Suppressor macrophage treated with lipopolysaccharide for 1 hour (primary cell): ENCODE measurements at places on chromosomes 2 and 18.
A peak's percentile ranks its signal among the peaks of the same experiment; 100 is the strongest.

DNA sequence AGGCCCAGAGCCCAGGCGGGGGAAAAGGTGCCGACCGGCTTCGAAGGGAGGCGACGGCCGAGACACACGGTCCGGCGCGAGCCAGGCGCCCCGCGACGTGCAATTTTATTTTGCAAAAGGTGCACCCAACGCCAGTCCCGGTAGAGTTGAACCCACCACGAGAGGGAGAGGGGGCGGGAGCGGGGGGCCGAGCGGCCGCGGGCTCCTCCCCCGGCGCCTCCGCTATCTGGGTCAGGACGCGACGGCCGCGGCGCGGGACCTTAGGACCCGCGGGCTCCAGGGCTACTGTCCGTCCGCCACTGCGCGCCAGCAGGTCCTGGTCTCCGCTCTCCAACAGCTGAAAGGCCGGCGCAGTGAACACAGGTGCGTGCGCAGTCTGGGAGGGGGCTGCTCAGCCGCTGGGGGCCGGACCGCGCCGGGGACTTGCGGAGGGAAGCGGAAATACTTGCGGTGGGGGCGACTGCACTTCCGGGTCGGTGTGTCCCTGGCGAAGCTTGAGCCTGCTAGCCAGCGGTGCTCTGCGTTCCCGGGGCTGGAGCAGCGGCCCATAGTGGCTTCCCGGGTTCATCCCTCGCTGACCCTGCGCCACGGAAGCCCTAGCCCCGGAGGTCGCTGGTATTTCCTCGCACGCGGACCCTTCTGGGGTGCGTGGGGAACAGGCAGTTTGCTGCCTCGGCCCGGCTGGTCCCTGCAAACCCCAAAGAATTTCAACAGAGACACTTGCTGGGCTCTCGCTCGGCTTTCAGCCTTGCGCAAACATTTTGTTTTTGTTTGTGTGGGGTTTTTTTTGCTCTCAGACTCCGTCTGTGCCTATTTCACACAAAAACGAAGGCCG is at the start of gene RMDN2:
Gene RMDN2 (plus strand): TSS at position 225 of the 835 bp plus-strand sequence. CDS start 3,991 bp downstream, outside the sequence.
- DNase-seq = peak; percentile 90

GRCh38 chr2:72515696-72516095 is 310.1 kb downstream of the EXOC6B start:
- no peak for DNase-seq

- no peak for DNase-seq
Measured at GRCh38 chr2:47631306-47631705, 151.6 kb upstream of the MSH6 start.

GRCh38 chr2:127535918-127536317 is 435 bp downstream of the MYO7B start:
- DNase-seq = no peak

- DNase-seq = no peak
Measured at GRCh38 chr2:215839309-215839708, 174.0 kb downstream of the MREG start.

DNA sequence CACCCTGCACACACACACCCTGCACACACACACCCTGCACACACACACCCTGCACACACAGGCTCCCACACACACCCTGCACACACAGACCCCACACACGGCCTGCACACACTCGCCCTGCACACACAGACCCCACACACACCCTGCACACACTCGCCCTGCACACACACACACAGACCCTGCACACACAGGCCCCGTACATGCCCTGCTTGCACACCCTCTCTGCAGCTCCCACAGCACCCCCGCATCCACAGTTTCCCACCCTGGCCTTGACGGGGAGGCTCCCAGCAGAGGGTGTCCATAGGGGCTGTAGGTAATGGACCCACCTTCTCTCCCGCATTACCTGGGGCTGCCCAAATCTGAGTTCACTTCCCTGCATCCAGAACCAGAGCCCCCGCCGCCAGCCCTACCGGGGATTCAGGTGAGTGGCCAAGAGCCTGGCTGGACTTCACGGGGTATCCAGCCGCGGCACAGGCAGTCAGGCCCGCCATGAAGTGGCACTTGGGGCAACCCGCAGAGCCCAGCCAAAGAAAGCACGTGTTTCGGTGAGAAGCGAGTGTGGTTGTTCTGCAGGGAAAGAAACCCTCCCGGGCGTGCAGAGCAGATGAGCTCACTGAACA is 88.6 kb upstream of the GPC1 start:
- DNase-seq = no peak

GRCh38 chr2:187936228-187936627 is 355.4 kb upstream of the GULP1 start:
- DNase-seq = peak; percentile 25

GRCh38 chr2:197498235-197498936 is 1.3 kb downstream of the HSPD1 start:
- no peak for DNase-seq

GRCh38 chr2:44100351-44100750 is 68.3 kb upstream of the PPM1B start:
- DNase-seq = peak; percentile 95

DNA sequence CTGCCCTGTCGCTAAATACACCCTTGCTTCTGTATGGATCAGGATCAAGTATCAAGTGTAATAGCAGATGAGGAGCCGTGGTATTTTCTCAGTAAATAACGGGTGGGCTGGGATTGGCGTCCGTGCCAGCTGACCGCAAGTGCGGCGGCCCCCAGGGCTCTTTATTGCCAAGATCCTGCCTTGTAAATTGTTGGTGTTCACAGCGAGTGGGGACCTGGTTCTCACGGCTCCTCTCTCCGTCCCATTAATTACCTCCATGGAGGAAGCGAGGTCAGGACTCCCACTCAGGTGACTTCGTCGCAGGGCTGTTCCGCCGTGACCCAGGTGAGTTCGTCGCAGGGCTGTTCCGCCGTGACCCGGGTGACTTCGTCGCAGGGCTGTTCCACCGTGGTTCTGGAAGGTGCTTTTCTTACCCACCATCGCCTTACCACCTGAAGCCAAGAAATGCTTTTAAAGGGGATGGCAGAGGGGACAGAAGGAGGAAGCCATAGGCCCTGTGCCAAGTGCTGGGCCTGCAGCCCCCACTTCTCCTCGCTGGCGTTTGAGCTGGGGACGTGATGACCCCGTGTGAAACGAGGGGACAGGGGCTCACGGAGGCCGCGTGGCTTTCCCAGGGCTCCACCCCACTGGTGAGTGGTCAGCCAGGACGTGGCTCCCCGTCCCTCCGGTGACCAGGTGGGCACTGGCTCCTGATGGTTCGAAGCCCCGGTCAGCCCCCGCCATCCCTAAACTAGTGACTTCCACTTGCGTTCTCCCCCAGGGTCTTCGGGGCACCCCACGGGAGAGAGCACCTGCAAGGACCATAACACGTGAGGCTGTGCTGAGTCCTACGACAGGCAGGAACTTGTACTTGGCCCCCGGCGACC is 118.4 kb downstream of the TWIST2 start:
- no peak for DNase-seq

DNA sequence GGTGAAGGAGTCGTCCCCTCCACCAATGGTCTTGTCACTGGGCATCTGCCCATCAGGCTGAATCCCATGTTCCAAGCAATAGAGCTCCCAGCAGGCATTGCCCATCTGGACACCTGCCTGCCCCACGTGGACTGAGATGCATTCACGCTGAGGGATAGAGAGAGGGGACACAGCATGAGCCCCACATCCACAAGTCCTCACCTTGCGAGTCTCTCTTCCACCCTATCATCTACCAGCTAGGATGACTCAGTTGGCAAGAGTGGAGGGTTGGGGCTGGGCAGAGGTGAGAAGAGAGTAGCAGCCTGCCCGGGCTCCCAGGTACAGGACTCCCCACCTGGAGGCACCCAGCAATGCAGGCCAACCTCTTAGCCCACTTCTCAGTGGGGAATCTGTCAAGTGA is 959 bp upstream of the TUBA4B start:
- DNase-seq = no peak

GRCh38 chr2:191204433-191204832 is 40.8 kb upstream of the MYO1B start:
- peak; percentile 81 for DNase-seq

- DNase-seq = no peak
Measured at GRCh38 chr18:45981821-45982220, 14.7 kb upstream of the EPG5 start.

DNA sequence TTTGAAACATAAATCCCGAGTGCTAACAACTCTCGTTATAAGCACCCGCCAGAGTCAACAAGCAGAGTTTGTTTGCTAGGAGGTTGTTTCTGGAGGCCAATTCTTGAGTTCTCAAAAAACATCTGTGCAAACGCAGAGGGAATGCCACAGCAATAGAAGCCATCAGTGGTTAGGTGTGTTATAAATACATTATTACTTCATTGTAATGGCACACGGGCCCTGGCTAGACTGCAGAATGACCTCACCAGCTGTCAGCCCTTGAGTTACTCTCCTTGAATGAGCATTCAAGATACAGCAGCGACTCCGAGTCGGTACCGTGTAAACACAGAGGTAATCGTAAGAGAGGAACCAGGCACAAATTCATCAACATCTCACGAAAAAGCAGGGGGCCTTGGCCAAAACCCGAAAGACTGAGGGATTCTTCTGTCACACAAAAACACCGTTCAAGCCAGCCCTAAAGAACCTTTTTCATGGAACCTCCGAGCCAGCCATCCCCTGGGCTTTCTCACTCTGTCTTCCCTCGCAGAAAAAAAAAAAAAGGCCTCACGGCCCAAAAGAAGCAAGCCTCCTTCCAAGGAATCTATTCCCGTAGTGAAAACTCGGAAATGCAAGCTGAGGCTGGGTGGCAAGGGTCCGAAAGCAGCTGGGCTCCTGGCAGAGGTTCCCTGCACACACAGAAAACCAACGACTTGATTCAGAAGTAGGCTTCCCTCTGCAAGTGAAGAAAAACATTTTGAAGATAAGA is 133.7 kb upstream of the MEIS1 start:
- no peak for DNase-seq

DNA sequence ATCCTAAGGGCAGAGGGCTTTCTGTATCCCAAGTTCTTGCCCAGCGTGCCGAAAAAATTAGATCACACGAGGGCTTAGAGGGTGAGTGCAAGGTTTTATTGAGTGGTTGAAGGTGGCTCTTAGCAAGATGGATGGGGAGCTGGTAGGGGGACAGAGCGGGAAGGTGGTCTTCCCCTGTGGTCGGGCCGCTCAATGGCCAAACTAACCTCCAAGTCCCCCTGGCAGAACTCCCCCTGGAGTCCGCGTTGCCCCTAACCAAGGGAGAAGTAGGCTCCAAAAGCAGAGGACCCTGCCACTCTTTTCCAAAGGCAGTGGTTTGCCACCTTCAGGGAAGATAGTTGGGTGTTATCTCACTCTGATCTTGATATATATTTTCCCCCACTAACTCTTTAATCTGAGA is 63.4 kb downstream of the LYPD1 start:
- no peak for DNase-seq

- no peak for DNase-seq
Measured at GRCh38 chr18:48440924-48441323, 31.7 kb upstream of the ZBTB7C start.

DNA sequence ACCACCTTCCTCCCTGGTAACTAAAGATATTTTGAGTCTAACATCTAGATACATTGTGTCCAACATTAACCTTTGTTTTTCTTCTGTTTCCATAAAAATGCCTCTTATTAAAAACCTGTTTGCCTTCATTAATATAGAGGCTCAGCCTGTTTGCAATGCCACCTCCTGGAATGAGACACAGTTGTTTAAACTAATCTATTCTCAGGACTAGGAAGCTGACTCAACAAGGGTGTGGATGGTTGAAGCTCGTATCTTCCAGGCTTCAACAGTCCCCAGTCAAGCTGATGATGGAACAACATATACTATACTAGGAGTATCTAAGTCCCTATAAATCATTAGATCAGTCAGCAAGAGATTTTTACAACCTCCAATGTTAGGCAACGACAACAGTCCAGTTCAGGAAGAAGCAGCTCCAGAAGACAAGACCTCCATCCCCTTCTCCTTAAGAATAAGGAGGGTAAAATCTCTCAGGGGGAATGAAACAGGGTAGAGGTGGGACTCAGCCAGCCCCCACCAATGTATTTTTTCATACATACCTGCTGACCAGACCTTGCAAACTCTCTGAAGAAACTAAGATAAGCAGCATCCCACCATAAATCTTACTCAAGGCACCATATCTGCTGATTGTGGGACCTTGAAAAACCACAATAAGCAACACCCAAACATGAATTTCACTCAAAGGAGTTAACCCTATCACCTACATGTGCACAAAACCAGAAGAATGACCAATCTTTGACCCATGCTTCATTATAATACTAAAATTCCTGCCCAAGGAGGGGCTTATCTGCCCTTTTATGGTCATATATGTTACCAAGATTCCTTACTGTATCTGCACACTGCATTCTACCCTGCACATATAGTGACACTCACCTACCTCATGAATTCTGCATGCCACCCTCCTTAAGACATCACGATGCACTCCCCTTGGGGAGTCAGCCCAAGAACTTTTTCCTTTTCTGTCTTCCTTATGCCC is 21.4 kb downstream of the ZNF24 start:
- no peak for DNase-seq

DNA sequence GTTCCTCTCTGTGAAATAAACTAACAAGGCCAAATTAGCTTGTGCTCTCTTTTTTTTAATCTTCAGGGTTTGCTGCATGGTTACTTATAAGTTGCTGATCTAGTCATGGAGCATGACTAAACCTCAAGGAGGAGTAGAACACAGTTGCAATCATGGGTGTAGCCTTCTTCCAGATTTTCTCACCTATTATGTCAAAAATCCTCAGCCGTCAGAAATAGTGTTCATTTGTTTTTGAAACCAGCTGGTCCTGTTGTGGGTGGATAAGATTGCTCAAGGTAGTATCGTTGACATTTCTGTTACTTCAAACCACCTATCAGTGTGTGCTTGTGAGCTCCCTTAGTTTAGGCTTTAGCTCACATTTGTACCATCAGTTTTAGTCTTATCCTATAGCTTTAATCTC is 11.2 kb downstream of the RELCH start:
- no peak for DNase-seq

DNA sequence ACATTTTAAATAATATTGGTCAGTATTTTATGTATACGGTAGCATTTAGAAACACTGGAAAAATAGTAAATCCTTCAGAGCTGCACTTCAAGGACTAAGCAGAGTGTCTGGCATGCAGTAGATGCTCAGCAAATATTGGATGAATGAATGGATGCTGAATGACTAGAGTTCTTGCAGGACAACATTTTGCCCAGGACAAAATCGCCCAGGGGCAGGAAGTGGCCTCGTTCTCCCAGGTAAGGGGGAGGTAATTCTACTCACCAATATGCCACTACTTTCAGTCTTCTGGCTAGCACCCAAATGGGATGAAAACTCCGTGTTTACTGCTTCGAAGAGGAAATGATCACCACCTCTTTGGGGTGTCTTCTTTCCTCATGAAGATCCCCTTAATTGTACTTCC is 4.0 kb upstream of the DGUOK start:
- DNase-seq = no peak

DNA sequence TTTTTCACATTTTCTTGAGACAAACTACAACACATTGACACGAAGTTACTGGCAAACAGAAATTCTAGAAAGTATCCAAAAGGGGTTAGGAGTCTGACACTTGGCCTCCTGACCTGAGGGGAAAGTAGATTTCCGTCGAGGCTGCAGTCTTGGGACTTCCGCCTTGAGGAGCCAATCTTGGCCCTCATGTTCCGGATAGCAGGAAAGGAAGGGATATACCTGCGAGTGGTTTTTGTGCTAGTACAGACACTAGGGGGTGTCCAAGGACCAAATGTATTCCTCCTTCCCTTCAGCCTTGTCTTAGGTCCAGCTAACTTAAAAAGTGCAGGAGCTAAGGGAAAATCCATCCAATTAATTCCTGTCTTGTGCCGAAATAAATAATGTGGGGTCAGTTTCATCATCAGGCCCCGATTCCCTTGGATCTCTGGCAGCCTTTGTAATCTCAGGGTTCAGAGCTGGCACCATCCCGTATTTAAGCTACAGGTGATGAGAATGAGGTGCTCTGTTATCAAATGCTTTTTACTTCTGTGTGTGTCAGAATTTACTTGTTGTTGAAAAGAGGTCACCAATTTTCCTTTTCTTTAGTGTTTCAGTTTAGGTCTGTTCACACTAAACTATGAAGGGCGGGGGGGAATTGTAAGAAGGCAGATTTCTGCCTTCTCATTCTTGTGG is 330.2 kb upstream of the FANCL start:
- DNase-seq = peak; percentile 54
